ENCODE measurements at places on chromosomes 4 and X.
A peak's percentile ranks its signal among the peaks of the same experiment; 100 is the strongest.

DNA sequence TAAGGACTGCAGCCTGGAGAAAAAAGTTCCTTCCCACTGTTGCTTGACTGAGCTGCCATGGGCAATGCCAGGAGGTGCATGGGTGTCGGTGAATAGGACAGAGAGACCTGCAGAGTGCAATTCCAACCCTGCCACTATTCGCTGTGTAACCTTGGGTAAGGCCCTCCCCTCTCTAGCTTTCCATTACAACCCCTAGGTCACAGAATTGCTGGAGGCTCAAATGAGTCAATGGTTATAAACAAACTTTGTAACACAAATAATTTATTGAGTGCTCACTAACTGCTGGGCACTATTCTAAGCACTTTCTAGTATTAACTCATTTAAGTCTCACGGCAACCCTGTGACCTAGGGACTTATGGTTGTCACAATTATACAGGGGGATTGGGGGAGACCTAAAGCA lies 37.8 kb downstream of the PJA1 start:
- no peak for DNase-seq

DNA sequence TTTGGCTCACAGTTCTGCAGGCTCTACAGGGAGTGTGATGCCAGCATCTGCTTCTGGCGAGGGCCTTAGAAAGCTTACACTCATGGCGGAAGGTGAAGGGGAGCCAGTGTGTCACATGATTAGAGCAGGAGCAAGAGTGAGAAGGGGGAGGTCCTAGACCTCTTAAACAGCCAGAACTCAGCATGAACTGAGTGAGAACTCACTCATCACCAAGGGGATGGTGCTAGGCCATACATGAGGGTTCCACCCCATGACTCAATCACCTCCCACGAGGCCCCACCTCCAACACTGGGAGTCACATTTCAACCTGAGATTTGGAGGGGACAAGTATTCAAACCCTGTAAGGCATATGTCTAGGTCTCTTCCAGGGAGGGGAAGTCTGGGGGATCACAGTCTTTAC lies 33.4 kb downstream of the SPRY1 start:
- DNase-seq, result peak; percentile 20

GRCh38 chr4:24973747-24974601 lies 56.8 kb downstream of the LGI2 start:
- no peak for DNase-seq

DNA sequence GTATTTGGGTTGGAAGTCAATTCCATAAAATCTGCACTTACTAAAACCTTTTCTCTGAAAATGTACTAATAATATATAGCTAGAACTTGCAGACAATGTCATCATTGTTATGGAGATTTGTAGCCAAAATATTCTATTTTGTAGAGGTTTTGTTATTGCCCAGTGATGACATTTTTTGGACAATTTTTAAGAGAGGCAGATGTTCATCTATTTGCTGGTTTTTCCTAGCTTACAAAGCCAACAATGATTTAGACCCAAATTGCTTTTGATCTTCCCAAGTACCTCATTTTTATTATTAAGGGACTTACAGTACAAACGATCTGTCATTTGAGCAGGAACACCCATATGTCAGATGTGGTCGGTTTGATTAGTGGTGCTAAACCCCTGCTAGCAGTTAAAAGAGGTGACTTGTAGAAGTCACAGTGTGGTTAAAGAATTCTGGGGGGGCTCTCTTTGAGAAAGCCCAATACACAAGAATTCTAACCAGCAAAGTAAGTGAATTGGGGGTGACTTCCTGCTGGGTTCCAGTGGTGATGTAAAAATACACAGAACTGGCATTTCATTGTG lies 136.2 kb downstream of the KIT start:
- no peak for DNase-seq

GRCh38 chr4:77821775-77822174 lies 2.6 kb upstream of the CNOT6L start:
- DNase-seq, result peak; percentile 28

DNA sequence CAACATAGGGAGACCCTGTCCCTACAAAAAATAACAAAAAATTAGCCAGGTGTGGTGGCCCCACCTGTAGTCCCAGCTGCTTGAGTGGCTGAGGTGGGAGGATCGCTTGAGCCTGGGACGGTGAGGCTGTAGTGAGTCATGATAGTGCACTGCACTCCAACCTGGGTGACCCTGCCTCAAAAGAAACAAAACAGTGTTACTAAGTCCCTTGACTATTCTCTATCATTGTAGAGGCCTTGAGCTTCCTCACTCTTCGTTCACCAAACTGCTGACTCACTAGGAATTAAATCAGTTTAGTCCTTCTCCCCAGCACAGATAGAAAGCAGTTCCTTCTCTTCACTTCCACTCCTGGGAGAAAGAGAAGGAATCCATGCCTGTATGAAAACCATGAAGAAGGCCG lies 14.5 kb downstream of the CDS1 start:
- DNase-seq, result no peak

GRCh38 chrX:48590203-48591103 lies 6.8 kb upstream of the WDR13 start:
- no peak for DNase-seq

DNA sequence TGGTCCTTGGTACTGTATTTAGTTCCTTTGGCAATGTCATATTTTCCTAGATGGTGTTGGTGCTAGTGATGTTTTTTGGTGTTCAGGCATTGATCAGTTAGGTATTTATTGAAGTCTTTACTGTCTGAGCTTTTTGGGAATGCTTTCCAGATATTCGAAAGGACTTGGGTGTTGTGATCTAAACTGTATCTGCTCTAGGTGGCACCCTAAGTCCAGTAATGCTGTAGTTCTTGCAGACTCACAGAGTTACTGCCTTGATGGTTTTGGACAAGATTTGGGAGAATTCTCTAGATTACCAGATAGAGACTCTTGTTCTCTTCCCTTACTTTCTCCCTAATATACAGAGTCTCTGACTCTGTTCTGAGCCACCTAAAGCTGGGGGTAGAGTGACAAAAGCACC lies 513.6 kb upstream of the PITX2 start:
- no peak for DNase-seq

DNA sequence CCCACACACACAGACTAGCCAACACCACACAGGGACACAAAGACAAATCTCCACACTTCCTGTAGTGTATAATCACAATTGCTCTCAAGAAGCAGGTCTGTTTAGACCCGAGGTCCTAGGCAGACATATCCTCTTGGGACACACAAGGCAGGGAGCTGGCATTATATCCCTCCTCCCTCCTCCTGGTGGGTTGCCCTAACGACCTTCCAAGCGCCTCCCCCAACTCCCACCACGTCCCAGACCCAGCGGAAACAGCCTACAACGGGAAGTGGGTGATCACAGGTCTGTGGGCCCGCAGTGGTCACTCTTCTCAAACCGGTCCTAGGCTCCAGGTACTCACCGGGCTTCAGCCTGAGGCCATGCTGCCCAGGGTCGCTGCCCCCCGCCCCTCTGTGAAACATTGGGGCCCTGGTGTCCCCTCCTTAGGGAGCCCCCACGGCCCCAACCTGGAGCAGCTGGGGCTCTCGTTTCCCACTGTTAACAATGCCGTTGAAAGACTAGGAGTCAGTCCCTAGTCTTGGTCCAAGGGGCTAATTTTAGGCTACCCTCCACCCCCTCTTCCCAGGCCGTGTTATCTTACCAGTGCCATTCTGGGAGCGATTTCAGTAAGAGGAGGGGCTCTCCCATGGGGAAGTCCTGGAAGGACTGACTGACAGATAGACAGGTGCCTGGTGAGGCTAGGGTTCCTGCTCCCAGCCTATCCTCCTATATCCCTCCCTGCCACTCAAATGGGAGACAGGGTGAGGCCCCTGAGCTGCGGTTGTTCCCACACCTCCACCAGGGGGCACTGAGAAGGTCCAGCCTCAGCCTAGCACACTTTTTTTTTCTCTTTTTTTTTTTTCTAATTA lies at the start of gene ASB12:
Gene ASB12, minus strand, starts transcription at position 485 of the 848 bp plus-strand sequence. CDS start 4,957 bp downstream, outside the sequence.
- no peak for DNase-seq

- no peak for DNase-seq
Observed at GRCh38 chrX:108494406-108495090, 54.9 kb downstream of the COL4A5 start.

DNA sequence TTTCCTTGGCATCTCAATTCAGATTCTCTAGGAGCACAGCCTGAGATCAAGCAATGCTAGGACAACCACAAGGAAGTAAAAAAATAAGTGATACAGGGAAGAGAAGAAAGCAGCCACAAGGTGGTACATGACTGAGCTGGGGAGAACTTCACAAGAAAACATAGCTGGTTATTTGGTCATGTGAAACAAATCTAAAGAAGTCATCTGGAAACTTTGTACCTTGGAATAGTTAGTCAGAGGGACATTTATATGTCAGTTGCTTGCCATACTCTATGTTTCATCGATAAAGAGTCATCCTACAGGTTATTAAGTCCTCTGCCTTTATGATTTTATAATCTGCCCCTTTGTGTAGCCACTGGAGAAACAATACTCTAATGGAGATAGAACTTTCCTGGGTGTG lies 575.1 kb downstream of the IL15 start:
- DNase-seq, result no peak

DNA sequence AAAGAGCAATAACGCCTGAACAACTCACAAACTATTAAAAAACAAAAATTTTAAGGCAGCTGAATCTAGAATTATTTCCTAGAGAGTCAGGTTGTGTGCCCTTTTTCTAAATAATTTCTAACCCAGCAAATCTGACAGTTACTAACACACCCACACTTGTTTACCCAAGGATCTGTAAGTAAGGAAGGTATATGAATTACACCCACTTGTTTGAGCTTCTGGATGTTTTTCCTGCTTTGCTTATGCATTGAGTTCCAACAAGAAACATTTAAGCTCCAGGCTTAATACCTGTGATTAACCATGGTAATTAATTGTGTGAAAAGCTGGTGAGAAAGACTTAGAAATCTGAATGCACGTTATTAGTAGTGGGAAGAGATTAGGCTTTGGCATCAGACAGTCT lies 1.5 kb downstream of the NIPAL1 start:
- DNase-seq, result no peak

GRCh38 chr4:35105486-35105885 lies 1138.8 kb downstream of the ARAP2 start:
- no peak for DNase-seq

GRCh38 chr4:81898862-81899504 lies 427.3 kb upstream of the RASGEF1B start:
- no peak for DNase-seq

- no peak for DNase-seq
Observed at GRCh38 chrX:77436682-77437081, 10.5 kb upstream of the FGF16 start.

DNA sequence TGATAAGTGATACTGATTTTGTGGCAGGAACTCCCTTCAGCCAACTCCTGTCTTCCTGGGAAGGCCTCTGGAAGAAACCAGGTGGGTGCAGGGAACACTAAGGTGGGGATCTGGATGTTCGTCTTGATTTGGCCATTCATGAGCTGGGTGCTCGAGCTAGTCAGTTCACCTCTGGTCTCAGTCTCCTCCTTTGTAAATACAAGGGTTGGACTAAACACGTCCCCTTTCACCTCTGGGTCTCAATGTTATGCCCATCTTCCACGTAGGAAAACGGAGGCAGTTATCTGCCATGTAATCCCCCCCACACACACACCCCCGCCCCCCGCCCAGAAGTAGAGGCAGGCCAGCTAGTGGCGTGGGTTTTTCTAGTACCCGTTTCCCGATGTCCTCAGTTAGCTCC lies 4.1 kb upstream of the RS1 start:
- DNase-seq, result no peak

GRCh38 chrX:101659601-101660063 lies at the start of gene ARMCX2:
Gene ARMCX2 (minus strand): TSS chrX:101659850. CDS start chrX:101657588, 2,262 bp downstream.
- no peak for DNase-seq

GRCh38 chr4:17066972-17067371 lies 168.5 kb upstream of the LDB2 start:
- DNase-seq, result no peak

GRCh38 chr4:25159837-25160713 lies at the start of gene SEPSECS:
Gene SEPSECS (minus strand): TSS chr4:25160449. CDS start chr4:25160369, 80 bp downstream.
- peak; percentile 90 for DNase-seq

DNA sequence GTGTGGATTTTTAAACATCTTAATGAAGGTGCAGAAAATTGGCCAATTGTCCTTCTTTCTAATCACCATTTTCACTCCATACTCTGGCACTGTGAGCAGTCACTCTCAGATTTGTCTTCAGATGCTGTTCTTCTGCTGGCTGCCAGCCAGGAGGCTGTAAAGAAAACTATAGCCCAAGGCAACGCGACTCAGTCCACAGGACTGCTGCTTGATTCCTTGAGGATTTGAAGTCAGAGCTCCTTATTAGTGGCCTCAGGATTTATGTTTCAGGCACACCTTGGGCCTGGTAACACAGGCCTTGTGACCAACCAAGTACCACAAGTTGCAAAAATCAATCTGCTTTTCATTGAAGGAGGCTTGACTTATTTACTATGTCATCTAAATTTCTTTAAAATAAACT lies 342.6 kb downstream of the GPM6A start:
- DNase-seq, result no peak

DNA sequence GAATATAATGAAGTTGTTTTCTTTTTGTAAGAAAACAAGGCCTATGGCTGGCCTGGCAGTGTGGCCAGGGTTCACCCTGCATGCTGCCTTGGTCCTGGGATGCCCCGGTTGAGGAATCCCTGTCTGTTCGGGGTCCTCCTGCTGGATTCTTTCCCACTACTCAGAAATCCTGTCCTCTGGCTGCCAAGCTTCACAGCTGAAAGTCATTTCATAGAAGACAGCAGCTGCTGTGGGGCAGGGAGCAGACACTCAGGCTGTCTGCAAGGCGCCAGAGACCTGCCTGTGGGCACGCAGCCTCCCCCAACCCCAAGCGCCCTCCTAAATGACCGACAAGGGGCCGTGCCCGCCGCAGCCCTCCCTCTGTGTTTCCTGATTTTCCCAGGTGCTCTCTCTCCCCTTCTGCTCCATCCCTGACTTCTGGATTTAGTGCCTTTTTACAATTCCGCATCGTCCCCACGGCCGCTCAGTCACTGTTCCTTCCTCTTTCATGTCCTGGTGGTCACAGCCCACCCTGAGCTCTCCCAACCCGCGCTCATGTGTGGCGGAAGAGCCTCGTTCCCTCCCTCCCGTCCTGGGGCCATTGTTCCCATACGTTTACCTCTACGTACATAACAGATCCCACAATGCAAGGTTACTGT lies 27.5 kb downstream of the ZFYVE28 start:
- DNase-seq, result no peak

DNA sequence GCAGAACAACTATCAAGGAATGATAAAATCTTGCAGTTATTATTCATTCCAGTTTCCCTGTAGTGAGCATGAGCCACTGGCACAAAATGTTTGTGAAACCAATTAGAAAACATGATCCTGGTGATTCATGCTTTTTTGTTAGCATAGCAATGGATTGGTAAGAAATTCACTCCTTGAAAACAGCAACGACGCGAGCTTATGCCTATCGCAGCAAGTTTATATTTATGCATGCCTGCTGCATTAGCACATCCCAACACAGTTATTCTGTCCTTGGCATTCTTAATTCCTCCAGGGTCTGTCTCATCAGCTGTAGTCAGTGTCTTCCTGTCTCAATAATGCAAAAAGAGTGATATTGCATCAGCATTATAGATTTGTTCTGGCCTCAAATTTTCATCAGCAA lies 975.9 kb downstream of the STIM2 start:
- DNase-seq, result no peak

DNA sequence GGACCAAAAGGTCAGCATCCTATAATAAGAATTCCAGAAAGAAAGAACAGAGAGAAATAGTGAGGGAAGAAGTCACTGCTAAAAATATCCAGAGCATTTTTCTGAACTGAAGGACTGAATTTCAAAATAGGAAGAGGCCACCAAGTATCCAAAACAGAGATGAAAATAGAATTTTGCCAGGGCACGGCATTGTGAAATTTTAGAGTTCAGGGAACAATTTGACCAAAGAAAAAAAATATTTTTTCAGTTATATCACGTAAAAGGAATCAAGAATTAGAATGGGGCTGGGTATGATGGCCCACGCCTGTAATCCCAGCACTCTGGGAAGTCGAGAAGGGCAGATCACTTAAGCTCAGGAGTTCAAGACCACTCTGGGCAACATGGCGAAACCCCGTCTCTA lies 65.4 kb downstream of the FGFBP1 start:
- no peak for DNase-seq
